ENCODE measurements at places on chromosomes 12 and 14.

- no peak for DNase-seq
Observed at GRCh38 chr14:86333493-86333892, 803.5 kb downstream of the FLRT2 start.

DNA sequence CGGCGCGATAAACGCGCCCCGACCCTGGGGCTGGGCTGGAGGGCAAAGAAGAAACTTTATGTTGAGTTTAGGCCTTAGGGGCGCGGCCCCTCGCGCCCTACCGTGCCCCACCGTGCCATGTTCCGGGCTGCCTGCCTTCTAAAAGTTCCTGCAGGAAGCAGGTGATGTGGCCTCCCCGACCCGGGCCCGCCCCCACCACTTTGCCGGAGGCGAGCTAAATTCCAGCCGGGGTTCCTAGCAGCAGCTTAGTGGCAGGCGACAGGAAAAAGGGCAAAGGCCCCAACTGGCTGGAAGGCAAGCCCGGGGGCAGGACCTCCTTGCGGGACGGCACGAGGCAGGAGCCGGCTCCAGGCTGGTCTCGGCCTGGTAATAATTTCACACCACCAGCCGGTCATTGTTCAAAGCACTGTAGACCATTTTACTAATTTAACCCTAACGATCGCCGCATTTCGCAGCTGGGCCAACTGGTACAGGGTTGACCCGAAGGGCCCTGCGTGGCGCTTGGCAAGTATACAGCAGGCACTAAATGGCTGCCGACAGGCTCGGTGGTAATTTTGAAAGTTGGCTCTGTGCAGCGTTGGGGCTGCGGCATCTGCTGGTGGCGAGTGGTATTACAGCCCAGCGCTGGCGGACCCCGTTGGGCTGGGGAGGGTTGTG lies 895 bp upstream of the CCDC88C start:
- DNase-seq: peak; percentile 81

DNA sequence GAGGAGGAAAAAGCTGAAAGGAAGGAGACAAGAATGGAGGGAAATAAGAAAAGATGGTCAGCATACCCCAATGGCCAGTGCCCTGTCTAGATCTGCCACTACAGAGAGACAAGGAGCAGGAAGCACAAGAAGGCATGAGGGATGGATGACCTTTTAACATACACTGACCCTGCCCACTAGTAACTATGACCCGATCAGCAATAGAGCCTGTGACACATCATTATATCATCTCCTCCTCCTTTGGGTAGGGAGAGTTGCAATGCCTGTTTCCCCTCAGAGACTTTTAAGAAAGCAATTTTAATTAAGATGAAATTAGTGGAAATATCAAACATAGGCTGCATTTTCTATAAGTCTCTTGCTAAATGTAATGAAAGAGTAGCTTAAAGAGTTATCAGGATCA lies 4.7 kb upstream of the SLC2A13 start:
- no peak for DNase-seq

GRCh38 chr12:112219195-112219594 lies 93.8 kb downstream of the TRAFD1 start:
- DNase-seq: no peak

DNA sequence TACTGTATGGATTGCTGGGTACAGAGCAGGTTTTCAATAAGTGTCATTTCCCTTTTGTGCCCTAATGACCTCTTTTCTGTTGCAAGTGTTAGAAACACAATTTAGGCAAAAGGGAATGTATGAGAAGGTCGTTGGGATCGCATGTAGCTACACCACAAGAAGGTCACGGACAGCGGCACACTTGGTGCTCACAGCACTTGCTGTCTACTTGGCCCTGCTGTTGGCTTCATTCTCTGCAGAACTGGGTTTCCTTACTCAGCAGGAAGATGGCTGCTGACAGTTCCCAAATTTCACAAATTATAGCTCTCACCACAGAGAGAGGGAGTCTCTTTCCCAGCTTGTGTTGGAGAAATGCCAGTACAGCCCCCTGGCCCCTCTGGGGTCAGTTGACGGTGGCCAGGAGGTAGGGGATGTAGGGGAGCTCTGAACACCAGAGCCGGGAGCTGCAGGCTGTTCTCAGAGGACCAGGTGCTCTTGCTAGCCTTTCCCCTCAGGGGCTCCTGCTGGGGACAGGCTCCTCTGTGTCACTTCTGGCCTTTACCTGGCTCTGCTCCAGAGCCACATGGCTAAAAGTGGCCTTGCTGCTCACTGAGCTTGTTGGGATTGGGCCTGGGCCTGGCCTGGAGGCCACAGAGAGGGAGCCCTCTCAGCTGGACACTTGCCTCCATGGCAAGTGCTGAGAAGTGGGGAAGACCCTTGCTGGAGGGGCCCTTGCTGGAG lies 50.9 kb upstream of the BCL7A start:
- DNase-seq: no peak

- DNase-seq: no peak
Observed at GRCh38 chr14:101881426-101881825, 82.9 kb upstream of the DYNC1H1 start.

DNA sequence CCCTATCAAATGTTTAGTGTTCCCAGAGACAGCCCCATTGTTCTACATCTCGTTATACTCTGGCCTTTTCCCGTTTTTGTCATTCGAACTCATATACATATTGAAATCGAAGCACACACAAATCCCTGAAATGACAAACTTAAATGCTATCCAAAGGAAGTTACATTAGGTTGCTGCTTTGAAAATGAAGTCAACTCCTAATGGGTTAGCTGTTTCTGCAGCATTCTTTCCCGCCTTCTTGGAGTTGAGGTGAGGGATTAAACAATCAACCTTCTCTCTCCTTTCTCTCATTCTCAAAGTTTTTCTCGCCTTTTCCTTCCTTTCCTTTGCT lies 642 bp upstream of the PHC1 start:
- no peak for DNase-seq

- no peak for DNase-seq
Observed at GRCh38 chr12:48175613-48176416, 7.6 kb upstream of the CCDC184 start.

GRCh38 chr14:75837151-75837787 lies 144.5 kb downstream of the TGFB3 start:
- no peak for DNase-seq

DNA sequence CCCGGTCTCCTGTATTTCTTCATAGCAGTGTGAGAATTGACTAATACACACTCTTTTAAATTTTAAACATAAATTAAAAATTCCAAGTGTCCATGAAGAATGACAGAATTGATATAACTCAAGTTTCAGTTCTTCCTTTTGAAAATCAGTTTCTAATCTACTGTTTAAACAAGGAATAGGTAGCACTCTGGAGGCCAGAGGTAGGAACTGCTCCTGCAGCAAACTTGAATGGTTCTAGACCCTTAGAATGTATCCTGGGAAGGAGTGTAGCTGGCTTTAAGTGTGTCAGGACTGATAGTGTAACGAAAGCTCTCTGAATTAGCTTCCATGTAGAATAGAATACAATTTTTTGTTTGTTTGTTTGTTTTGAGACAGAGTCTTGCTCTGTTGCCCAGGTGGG lies 76.8 kb downstream of the AKAP6 start:
- no peak for DNase-seq

GRCh38 chr14:51095854-51096823 lies 1.2 kb upstream of the TRIM9 start:
- DNase-seq: no peak

- no peak for DNase-seq
Observed at GRCh38 chr14:77985211-77985615, 185.0 kb upstream of the NRXN3 start.

- DNase-seq: no peak
Observed at GRCh38 chr12:7001921-7002591, 16.2 kb downstream of the LPCAT3 start.

GRCh38 chr12:52151837-52152783 lies 39.7 kb downstream of the KRT80 start:
- DNase-seq: peak; percentile 62

- DNase-seq: no peak
Observed at GRCh38 chr14:101719708-101720107, 41.8 kb upstream of the PPP2R5C start.

- DNase-seq: no peak
Observed at GRCh38 chr14:28629328-28630004, 137.1 kb upstream of the FOXG1 start.

DNA sequence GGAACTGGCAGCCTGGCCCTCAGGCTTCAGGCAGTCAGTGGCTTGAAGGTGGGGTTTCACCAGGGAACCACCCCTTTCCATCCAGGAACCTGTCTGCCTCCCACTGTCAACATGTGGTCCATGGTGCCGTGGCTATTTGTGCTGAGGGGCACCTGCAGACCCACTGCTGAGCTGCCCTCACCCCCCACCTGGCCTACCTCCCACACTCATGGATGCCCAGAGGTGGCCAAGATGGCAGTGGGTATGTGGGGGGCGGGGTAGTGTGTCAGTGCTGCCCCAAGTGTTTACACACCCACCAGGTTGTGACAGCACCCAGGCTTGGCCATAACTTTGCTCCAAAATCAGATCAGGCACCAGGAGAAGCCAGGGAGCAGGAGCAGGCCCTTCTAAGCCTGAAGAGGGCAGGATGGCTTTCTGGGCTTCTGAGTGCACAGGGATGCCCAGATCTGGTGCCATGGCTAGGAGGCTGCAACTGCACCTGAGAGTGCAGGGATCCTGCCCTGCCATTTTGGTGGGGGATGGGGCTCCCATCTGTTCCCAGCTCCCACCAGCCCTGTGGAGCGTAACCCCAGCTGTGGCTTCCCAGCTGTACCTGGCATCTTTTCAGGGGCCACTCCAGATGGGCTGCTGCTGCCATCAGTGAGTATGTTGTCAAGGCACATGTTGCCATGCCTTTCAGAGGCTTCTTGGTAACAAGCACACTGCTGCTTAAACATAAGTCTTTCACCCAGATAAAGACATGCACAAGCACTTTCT lies 263.9 kb downstream of the LRIG3 start:
- no peak for DNase-seq

DNA sequence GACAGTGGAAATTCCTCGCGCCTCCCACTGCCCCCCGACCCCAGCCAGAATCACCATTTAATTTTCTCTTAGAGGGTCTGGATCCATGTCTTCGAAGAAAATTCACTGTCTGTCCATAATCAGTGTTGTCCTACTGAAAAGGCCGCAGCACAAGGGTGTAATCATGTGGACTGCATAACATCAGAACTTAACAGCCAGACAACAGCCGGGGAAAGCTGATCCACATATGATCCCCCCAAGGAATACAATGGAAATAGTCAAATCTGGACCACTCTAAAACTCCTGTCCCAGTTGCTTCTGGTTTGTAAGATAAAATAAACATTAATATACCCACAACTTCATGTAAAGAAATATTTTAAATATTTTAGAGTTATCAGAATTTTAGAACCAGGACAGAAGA lies 177.5 kb downstream of the SSPN start:
- DNase-seq: no peak

- DNase-seq: no peak
Observed at GRCh38 chr12:82414926-82415325, 56.6 kb downstream of the METTL25 start.

DNA sequence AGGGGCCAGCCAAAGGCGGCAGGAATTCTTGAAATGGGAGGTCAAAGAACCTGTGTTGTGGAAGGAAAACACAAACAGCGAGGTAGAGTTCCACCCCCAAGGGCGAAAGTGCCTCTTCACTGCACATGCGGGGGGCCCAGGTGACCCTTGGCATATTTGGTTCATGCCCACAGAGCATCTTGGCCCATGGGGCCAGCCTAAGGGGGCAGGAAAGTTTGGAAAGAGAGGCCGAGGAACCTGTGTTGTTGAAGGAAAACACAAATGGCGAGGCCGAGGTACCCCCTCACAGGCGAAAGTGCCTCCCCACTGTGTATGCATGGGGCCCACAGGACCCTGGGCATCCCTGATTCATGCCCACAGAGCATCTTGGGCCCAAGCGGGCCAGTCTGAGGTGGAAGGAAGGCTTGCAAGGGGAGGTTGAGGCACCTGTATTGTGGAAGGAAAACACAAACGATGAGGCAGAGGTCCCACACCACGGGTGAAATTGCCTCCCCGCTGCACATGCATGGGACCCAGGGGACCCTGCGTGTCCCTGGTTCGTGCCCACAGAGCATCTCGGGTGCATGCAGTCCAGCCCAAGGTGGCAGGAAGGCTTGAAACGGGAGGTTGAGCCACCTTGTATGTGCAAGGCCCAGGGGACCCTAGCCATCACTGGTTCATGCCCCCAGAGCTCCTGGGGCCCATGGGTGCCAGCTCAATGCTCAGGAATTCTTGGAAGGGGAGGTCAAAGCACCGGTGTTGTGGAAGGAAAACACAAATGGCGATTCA lies 384.1 kb downstream of the ALG10 start:
- no peak for DNase-seq

DNA sequence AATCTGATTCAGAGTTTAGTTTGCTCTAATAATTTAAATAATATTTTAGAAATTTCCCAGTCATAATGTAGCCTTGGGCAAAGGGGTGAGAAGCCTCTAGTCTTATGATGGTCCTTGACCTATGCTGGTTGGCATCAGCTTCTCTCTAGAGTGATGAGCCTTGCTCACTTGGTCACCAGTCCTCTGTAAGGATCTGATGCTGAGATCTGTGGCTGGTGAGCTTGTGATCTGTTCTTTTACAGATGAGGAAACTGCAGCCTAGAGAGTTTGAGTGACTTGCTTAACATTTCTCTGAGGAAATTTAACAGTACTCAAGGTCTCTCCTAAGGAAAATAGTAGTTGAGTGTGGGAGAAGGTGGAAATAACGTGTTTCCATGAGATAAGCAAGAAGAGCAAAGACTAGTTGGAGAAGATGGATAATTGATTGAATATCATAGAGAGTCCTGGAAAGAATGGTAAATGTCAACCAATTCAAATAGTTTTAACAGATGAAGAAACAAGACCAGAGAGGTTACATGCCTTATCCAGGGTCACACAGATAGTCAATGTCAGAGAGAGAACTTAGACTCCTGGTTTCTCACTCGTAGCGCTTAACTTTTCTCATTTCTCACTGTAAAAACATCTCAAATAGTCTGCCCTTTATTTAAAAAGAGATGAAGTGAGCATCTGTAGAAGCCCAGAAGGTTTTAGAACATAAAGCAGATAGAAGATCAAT lies 89.7 kb upstream of the ETV6 start:
- no peak for DNase-seq

GRCh38 chr14:34650786-34651584 lies 21.0 kb upstream of the SNX6 start:
- DNase-seq: no peak

- no peak for DNase-seq
Observed at GRCh38 chr12:3225796-3226180, 148.6 kb downstream of the TSPAN9 start.

DNA sequence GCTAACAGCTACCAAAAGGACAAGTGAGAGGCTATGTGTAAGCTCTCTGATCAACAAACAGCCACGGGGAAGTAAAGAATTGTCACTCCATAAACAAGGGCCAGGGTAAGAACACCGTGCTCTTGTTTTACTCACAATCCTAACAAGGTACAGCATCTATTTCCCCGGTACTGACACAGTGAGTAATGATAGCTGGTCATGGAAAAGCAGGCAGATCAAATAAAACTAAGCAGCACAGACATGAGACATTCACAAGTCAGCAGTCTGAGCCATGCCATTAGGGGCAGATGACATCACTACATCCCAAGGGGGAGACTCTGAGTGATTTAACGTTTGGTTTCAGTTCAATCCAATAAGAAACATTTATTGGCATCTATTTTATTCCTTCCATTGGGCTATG lies 54.4 kb downstream of the ARL6IP4 start:
- DNase-seq: peak; percentile 17

Data from activated T-cell treated with anti-CD3 and anti-CD28 coated beads for 4 hours (primary cell).